H9 (cell line): ENCODE measurements at places on chromosomes 3 and 15. TPM values are rescaled to one million over a fixed set of nuclear protein-coding genes. Genes with fewer than 3 reads are reported as not detected.
A peak's percentile ranks its signal among the peaks of the same experiment; 100 is the strongest.

- H3K4me1 ChIP-seq: peaks cover 2% of the 10 kb centered on the region; the same call in 1 of the 2 replicates
- H3K27ac ChIP-seq: no peak overlapping the region
- H3K27me3 ChIP-seq: no peaks in the 10 kb centered on the region
- no peak overlapping the region for H3K4me3 ChIP-seq
Observed at GRCh38 chr15:67361100-67361499, 106.5 kb downstream of the IQCH start.

Gene IQCF6
- total RNA-seq: not detected in 2 replicates

Gene CLRN1
- total RNA-seq: not detected in 2 replicates

DNA sequence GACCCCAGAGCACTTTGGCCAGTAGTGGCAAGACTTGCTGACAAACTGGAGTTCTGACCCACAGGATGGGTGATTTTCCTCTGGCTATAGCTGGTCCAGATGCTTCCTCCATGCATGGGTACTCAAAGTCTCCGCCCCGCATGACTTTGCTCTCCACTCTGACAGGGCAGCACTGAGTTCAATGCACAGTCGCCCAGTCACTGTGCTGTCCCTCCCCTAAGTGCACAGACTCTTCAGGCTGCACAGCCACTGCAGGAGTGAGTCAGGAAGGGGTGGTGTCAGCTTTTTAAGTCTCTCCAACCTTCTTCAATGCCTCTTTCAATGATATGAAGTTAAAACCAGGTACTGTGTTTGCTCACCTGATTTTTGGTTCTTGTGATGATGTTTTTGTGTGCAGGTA lies 17.8 kb downstream of the TEX9 start:
- H3K27me3 ChIP-seq: no peaks in the 10 kb centered on the region
- H3K4me3 ChIP-seq: no peak overlapping the region
- no peaks in the 10 kb centered on the region for H3K4me1 ChIP-seq
- DNase-seq: no peak
- peaks cover 9% of the 10 kb centered on the region for H3K36me3 ChIP-seq
- no peak overlapping the region for H3K27ac ChIP-seq

Gene GOLGA6A
- total RNA-seq: 0.72 and 0.90 TPM in 2 replicates

DNA sequence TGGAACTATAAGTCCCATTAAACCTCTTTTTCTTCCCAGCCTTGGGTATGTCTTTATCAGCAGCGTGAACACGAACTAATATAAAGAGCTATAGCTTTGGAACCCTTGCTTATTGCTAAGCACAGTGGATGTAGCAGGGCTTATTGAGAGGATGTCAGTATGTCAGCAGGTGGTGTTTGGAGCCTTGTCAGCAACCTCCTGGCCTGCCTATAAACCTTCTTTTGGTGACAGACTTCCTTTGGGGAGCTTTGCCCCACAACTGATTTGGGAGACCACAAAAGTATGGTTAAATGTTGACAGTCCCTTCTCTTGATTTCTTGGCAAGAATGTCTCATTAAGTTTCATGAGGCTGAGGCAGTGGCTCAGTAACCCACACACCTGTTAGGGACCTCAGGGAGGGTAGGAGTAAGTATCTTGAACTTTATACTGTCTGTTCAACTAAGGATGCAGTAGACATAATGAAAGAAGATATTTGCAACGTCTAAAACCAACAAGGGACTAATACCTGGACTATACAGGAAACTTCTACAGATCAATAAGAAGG lies 14.8 kb downstream of the CCNDBP1 start:
- no peak overlapping the region for H3K27ac ChIP-seq
- no peak overlapping the region for H3K4me3 ChIP-seq
- no peaks in the 10 kb centered on the region for H3K27me3 ChIP-seq

- no peaks in the 10 kb centered on the region; the same call in 1 of the 2 replicates for H3K4me1 ChIP-seq
- peak; percentile 98 for DNase-seq
- peak within 1 kb of the TSS; percentile 95 for H3K4me3 ChIP-seq
Observed at GRCh38 chr3:49673715-49674496, at the start of gene APEH. Gene APEH, plus strand, starts transcription at chr3:49674351. Its CDS starts 51 bp downstream, at chr3:49674402.

DNA sequence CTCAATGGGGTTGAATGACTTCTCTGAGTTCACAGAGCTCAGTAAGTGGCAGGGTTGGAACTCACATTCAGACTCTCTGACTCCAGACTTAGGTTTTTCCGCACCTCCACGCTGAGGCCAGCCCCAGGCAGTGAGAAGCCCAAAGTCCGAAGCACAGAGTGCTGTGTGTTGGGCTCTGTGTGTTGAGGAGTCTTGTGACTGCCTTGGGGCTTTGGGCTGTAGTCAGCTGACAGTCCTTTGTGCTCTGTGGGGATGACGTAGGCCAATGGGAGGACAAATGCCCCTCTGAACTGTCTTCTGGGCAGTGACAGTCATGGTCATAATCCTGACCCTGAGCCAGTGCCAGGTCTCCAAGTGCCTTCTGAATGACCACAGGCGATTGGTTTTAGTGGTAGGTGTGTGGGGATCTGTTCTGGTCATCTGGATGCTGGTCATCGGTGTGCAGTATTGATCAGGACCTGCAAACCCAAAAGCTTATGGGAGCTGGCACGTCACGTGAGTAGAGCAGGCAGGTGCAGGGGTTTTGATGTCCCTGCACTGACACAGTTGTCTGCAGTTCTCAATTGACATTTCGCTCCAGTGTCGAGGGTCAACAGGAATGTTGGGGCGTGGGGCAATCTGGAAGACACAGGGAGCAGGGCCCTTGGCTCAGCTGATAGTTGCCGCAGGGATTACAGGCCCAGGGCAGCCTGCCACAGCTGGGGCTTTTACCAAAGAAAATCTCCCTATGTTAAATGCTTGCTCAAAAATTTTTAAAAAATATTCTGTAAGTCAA lies 45.3 kb downstream of the CAPN3 start:
- no peaks in the 10 kb centered on the region for H3K4me1 ChIP-seq

DNA sequence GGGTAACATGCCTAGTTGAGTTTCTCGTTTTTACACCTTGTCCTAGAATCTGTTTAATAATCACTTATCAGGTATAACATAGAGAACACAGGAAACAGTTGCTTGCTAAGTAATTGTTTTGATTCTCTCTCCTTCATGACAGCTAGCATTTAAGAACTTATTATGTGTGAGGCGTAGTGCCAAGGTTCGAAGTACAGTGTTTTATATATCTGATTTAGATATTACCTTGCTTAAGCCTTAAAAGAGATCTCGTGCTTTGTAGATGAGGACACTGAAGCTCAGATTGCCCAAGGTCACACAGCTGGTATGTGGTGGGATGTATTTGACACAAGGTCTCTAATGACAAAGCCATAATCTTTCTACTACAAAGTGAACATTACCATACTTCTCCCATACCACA lies 29.0 kb upstream of the IFT57 start:
- no peaks in the 10 kb centered on the region for H3K4me1 ChIP-seq
- H3K4me3 ChIP-seq: no peak overlapping the region
- H3K36me3 ChIP-seq: no peaks in the 10 kb centered on the region
- H3K27me3 ChIP-seq: no peaks in the 10 kb centered on the region
- H3K27ac ChIP-seq: no peak overlapping the region

- no peak overlapping the region for H3K27ac ChIP-seq
- peak overlapping the region; percentile 76 for H3K4me3 ChIP-seq
- peaks cover 4% of the 10 kb centered on the region; the same call in 1 of the 2 replicates for H3K36me3 ChIP-seq
- no peak for DNase-seq
Observed at GRCh38 chr3:36379872-36380220, 458 bp upstream of the STAC start.

DNA sequence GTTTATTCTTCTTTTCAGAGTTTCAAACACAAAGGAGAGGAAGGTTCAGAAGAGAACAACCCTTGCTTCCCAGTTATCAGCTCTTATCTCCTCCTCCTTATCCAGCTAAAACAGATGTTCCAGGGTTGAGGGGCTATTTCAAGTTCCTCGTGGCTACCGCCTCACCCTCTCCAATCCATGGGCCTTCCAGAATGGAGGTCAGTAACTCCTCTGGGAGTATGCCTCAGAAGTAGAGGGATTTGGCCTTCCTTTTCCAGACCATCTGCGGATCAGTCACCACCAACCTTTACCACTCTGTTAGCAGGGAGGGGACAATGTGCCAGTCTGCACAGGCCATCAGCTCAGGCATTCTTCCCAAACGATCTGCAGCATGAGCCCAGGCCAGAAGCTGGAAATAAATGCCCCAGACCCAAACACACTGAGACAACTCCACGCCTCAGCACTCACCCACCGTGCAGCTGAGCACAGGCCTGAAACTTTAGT lies 14.8 kb downstream of the HTR3C start:
- H3K4me1 ChIP-seq: no peaks in the 10 kb centered on the region
- no peak for DNase-seq
- no peak overlapping the region for H3K4me3 ChIP-seq
- H3K27ac ChIP-seq: no peak overlapping the region
- H3K36me3 ChIP-seq: peaks cover 2% of the 10 kb centered on the region; the same call in 1 of the 2 replicates

DNA sequence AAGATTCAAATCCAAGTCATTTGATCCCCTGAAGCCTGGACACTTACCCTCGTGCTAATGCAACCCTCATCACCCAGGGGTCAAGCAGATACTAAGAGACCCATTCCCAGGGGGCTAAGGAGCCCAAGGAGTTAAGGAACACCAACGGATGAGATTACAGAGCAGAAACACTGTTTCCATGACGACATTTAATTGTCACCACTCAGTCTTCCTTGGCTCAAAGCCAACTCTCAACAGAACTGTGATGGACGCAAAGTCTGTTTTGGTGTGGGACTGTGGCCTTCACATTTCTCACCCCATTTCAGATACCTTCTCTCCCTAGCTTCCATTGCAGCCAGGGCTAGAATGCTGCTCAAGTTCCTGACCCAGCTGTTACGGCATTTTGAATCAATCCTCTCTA lies 383.5 kb upstream of the WNT5A start:
- no peaks in the 10 kb centered on the region for H3K27me3 ChIP-seq
- H3K4me1 ChIP-seq: no peaks in the 10 kb centered on the region
- no peaks in the 10 kb centered on the region for H3K36me3 ChIP-seq

- peak overlapping the region; percentile 69 for H3K27ac ChIP-seq
- no peak for DNase-seq
- H3K4me1 ChIP-seq: no peaks in the 10 kb centered on the region; the same call in 1 of the 2 replicates
- H3K36me3 ChIP-seq: peaks cover 7% of the 10 kb centered on the region
Observed at GRCh38 chr15:34223904-34224596, 766 bp upstream of the EMC4 start.

DNA sequence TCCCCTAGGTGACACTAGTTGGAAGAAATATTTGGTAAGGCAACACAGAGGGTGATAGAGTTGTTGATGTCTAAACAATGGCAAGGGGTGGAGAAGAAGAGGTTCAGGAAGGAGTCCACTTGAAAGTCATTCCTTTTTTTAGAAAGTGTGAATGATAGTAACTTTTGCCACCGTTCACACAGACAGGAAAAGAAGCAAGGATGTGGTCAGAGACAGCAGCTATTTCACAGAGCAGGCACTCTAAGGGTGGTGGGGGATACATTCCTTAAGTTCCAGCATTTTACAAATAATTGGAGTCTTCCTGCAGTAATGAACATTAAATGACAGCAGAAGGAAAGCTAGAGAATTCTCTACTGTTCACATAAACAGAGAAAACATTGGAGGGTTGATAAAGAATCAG lies 75.4 kb upstream of the ZNF385D start:
- no peak for DNase-seq
- H3K4me3 ChIP-seq: no peak overlapping the region
- no peaks in the 10 kb centered on the region for H3K4me1 ChIP-seq
- H3K36me3 ChIP-seq: no peaks in the 10 kb centered on the region
- no peaks in the 10 kb centered on the region for H3K27me3 ChIP-seq

GRCh38 chr3:14976317-14976716 lies 28.9 kb downstream of the NR2C2 start:
- no peaks in the 10 kb centered on the region for H3K4me1 ChIP-seq
- peaks cover 33% of the 10 kb centered on the region for H3K36me3 ChIP-seq
- no peak overlapping the region for H3K27ac ChIP-seq
- H3K27me3 ChIP-seq: no peaks in the 10 kb centered on the region
- H3K4me3 ChIP-seq: no peak overlapping the region

DNA sequence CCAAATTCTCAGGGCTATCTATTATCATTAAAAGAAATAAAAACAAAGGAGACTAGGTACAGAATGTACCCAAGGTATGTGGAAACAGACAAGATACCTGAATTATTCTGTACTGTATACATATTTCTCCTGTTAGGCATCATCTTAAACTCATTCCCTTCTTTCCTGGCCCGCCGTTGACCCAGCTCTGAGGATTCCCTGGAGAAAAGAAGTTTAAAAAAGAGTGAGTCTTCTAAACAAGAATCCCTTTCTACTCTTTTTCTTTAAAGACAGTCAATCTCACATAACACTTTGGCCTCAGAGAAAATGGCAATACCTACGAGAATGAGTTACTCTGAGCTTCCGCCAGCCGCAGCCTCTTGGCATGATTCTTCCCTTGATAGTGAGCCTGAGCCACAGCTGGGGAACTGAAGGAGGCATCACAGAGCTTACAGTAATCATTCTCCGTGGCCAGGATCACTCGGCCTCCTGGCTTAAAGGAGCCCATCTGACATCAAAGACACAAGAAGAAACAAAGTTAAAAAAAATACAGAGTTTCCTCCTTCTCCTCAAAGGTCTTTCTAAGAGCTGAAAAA lies 44.2 kb downstream of the ZMAT3 start:
- DNase-seq: no peak
- H3K36me3 ChIP-seq: peaks cover 5% of the 10 kb centered on the region; the same call in 2 of the 3 replicates
- no peaks in the 10 kb centered on the region for H3K4me1 ChIP-seq
- no peak overlapping the region for H3K4me3 ChIP-seq
- no peak overlapping the region for H3K27ac ChIP-seq

DNA sequence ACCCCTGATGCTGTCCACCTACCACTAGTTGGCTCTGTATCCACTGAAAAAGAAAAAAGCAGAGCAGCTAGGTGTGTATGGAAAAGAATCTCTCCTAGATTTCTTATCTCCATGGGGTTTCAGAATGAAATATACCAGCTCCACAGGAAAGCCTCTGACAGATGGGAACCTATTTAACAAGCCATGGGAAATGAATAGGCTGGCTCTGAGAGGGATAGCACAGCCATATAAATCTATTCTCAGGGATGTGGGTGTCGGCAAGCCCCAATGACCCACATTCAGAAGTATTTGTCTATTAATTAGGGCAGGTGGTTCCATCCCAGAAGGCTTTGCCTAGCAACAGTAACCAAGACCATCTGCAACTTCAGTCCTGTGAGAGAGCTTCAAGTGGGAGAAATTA lies 694.1 kb downstream of the AGBL1 start:
- H3K36me3 ChIP-seq: peaks cover 4% of the 10 kb centered on the region
- no peaks in the 10 kb centered on the region for H3K27me3 ChIP-seq
- H3K4me3 ChIP-seq: no peak overlapping the region
- H3K4me1 ChIP-seq: no peaks in the 10 kb centered on the region
- H3K27ac ChIP-seq: no peak overlapping the region

Gene TMEM87A
- total RNA-seq: 43.3 and 46.7 TPM in 2 replicates

GRCh38 chr15:58391088-58391487 lies 40.7 kb upstream of the LIPC start:
- no peak for DNase-seq
- no peaks in the 10 kb centered on the region for H3K36me3 ChIP-seq
- no peak overlapping the region for H3K4me3 ChIP-seq
- no peak overlapping the region for H3K27ac ChIP-seq
- H3K4me1 ChIP-seq: no peaks in the 10 kb centered on the region

- H3K27me3 ChIP-seq: no peaks in the 10 kb centered on the region
- no peak overlapping the region for H3K4me3 ChIP-seq
- no peaks in the 10 kb centered on the region for H3K4me1 ChIP-seq
Observed at GRCh38 chr3:172546105-172546504, 22.9 kb upstream of the TNFSF10 start.

Gene CD86
- not detected in 2 replicates for total RNA-seq

Gene GPR15
- total RNA-seq: not detected in 2 replicates
